A549 (cell line): ENCODE measurements at places on chromosomes 7 and 10. TPM values are rescaled to one million over a fixed set of nuclear protein-coding genes. Genes with fewer than 3 reads are reported as not detected.

PRKCQ gene
- 3.6 to 3.7 TPM (median 3.6 TPM) in 3 replicates for polyA plus RNA-seq

DNA sequence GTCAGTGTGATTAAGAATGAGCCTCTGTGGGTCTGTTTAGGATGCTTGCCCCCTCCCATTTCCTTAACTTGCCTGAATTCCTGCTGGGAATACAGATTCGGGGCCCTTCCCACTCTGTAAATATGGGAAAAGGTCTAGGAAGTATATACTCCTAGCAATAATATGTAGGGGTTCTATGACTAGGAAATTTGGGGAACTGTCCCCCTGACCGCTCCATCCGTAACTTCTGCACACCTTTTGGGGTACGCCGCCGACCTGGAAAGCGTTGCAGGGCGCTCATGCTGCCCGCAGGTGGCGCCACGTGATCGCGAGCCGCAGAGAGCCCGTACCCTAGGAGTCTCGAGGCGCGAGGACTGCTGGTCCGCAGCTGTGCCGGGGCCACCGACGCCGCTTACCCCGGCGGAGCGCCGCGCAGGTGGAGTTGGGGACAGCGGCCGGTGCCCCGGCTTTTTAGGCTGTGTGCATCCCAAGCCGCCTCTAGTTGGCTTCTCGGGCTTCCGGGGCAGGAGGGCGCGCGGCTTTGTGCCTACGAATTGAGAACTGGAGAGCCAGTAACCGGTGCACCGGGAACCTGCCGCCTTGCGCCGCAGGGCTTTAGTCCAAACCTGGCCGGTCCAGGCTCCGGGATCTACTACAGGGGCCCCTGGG, 656 bp upstream of the CNNM2 start:
- DNase-seq = peak; percentile 60

DNA sequence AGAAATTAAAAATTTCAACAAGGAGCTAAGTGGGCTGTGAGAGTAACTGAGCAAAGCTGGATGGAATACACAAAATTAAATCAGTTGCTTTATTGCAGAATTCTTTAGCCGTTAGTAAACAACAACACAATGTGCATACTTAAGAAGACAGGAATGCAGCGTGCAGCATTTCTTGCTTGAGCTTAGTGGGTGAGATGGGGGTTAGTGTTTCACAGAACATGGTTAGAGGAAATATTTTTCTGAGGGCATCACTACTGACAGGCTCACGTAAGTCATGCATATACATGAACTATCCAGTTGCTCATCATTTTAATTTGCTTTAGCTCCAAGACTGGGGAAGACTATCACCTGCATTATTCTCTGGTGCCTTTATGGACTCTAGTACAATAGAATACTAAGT, 80.8 kb downstream of the CD36 start:
- DNase-seq = no peak

- no peak for DNase-seq
Measured at GRCh38 chr7:19405541-19405940, 260.3 kb upstream of the FERD3L start.

- no peak for DNase-seq
Measured at GRCh38 chr10:81984428-81984827, 109.4 kb downstream of the NRG3 start.

- DNase-seq = no peak
Measured at GRCh38 chr7:123472750-123473445, 61.5 kb downstream of the IQUB start.

PSMA2 gene
- polyA plus RNA-seq = 185 to 198 TPM (median 188 TPM) in 3 replicates

- DNase-seq = no peak
Measured at GRCh38 chr7:139515266-139515665, 8.2 kb upstream of the CLEC2L start.

LRRC18 gene
- polyA plus RNA-seq = not detected in 3 replicates

DNA sequence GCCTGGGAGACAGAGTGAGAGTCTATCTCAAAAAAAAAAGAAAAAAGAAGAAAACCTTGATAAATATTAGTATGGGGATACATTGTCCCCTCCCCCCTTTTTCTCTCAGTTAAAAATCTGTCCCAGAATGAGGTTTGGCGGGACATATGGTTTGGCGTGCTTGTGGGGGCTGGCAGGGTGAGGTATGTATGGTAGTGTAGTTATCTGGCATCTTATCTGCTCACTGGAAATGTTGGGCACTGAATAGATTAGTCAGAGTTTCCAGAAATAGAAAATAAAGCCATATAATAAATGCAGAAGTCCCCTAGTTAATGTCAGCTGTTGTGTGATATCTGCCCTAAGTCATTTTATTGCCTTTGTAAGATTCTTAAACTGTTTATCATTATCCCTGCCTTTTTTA, 397.5 kb upstream of the GALNT17 start:
- no peak for DNase-seq

GRCh38 chr7:73449422-73449821, 15.8 kb downstream of the FZD9 start:
- no peak for DNase-seq
